Liver (tissue), 10 donors: ENCODE measurements at places on chromosomes 3 and 15.

- no peaks in the 10 kb centered on the region for H3K4me1 ChIP-seq
- no peak overlapping the region for H3K27ac ChIP-seq
- H3K27me3 ChIP-seq: no peaks in the 10 kb centered on the region
- H3K4me3 ChIP-seq: no peak overlapping the region
- no peak for DNase-seq
These were observed 62.4 kb downstream of the RAD18 start for GRCh38 chr3:8900869-8901268.

- no peak for DNase-seq
- H3K4me3 ChIP-seq: no peak overlapping the region
- H3K4me1 ChIP-seq: no peaks in the 10 kb centered on the region
- H3K36me3 ChIP-seq: no peaks in the 10 kb centered on the region
These were observed 16.0 kb downstream of the SLC22A14 start for GRCh38 chr3:38297947-38298711.

GRCh38 chr15:33311312-33311971, 675 bp downstream of the RYR3 start:
- DNase-seq: no peak
- H3K4me1 ChIP-seq: peaks cover 3% of the 10 kb centered on the region
- no peak overlapping the region for H3K27ac ChIP-seq
- peaks cover 15% of the 10 kb centered on the region for H3K27me3 ChIP-seq
- no peaks in the 10 kb centered on the region for H3K36me3 ChIP-seq

GRCh38 chr3:17079933-17080332, 195.2 kb downstream of the PLCL2 start:
- H3K27ac ChIP-seq: no peak overlapping the region
- H3K27me3 ChIP-seq: no peaks in the 10 kb centered on the region
- no peak for DNase-seq
- H3K4me1 ChIP-seq: no peaks in the 10 kb centered on the region
- peaks cover 3% of the 10 kb centered on the region for H3K36me3 ChIP-seq

- H3K27ac ChIP-seq: no peak overlapping the region
- H3K4me1 ChIP-seq: no peaks in the 10 kb centered on the region
- no peaks in the 10 kb centered on the region for H3K36me3 ChIP-seq
- no peaks in the 10 kb centered on the region for H3K27me3 ChIP-seq
- no peak for DNase-seq
These were observed 602.2 kb upstream of the ALCAM start for GRCh38 chr3:104764496-104764895.

- no peaks in the 10 kb centered on the region for H3K36me3 ChIP-seq
- no peaks in the 10 kb centered on the region for H3K4me1 ChIP-seq
- no peaks in the 10 kb centered on the region for H3K27me3 ChIP-seq
- DNase-seq: no peak
These were observed 449.9 kb downstream of the PDCD6IP start for GRCh38 chr3:34248352-34248751.

- no peak for DNase-seq
- H3K36me3 ChIP-seq: no peaks in the 10 kb centered on the region
- no peaks in the 10 kb centered on the region for H3K27me3 ChIP-seq
- H3K27ac ChIP-seq: no peak overlapping the region
- H3K4me3 ChIP-seq: no peak overlapping the region
These were observed 27.5 kb downstream of the ALCAM start for GRCh38 chr3:105394177-105394576.

GRCh38 chr3:197035577-197035976, 6.0 kb upstream of the MELTF start:
- no peak overlapping the region for H3K4me3 ChIP-seq
- no peaks in the 10 kb centered on the region for H3K36me3 ChIP-seq
- DNase-seq: no peak
- no peak overlapping the region for H3K27ac ChIP-seq
- H3K4me1 ChIP-seq: peaks cover 3% of the 10 kb centered on the region
